ENCODE measurements at places on chromosomes 4 and X. TPM values are rescaled to one million over a fixed set of nuclear protein-coding genes. Genes with fewer than 3 reads are reported as not detected.

Gene DGKK
- total RNA-seq = not detected

Gene SOWAHB
- not detected for total RNA-seq

Gene LRBA
- 34.5 TPM for total RNA-seq

Gene FAM133A
- 0.65 TPM for total RNA-seq

Gene FHDC1
- total RNA-seq = 3.0 TPM
